Fibroblast of skin of scalp (primary cell): ENCODE measurements at places on chromosomes 2 and 18.

DNA sequence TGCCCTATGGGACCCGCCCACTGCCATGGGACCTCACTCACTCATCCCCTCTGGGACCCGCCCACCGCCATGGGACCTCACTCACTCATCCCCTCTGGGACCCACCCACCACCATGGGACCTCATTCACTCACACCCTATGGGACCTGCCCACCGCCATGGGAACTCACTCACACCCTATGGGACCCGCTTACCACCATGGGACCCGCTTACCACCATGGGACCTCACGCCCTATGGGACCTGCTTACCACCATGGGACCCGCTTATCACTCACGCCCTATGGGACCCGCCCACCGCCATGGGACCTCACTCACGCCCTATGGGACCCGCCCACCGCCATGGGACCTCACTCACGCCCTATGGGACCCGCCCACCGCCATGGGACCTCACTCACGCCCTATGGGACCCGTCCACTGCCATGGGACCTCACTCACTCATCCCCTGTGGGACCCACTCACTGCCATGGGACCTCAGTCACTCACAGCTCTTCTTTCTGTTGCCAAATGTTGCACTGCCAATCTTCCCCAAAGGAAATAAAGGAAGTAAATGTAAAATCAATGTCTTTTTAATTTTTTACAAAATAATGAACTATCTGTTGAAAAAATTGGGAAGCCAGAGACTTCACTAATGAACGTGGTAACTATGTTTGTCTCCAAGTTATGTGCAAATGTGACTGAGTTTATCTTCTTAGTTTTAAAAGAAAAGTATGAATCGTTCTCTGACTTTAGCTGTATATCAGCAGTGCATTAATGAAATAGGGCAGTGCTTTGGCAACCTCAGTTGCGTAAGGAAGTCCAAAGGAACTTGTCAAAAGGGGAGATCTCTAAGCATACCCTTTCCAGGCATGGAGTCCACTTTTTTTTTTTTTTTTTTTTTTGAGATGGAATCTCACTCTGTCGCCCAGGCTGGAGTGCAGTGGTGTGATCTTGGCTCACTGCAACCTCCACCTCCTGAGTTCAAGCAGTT lies 101.5 kb upstream of the MGAT5 start:
- no peak for DNase-seq

GRCh38 chr2:239803766-239804115 lies 221.4 kb downstream of the NDUFA10 start:
- no peak for DNase-seq

- DNase-seq: no peak
Observed at GRCh38 chr2:101500860-101501259, 25.9 kb upstream of the RFX8 start.

- DNase-seq: no peak
Observed at GRCh38 chr18:23761941-23762340, 72.7 kb downstream of the LAMA3 start.
